Kidney (tissue), 22 donors: ENCODE measurements at places on chromosomes 7 and 10. TPM values are rescaled to one million over a fixed set of nuclear protein-coding genes. Genes with fewer than 3 reads are reported as not detected.

DNA sequence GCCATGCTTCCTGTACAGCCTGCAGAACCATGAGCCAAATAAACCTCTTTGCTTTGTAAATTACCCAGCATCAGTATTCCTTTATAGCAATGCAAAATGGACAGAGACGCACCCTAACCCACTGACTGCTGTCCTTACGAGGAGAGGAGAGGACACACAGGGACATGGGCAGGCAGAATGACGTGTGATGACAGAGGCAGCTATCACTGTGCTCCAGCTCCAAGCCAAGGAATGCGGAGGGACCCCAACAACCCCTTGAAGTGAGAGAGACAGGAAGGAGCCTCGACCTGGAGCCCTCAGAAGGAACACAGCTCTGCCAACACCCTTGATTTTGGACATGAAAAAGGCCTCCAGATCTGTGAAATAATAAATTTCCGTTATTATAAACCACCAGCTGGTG lies 46.6 kb upstream of the EBF3 start:
- H3K27ac ChIP-seq: no peak overlapping the region
- H3K4me1 ChIP-seq: no peaks in the 10 kb centered on the region
- no peak overlapping the region for H3K4me3 ChIP-seq

GRCh38 chr7:42960762-42961161 lies 28.6 kb downstream of the MRPL32 start:
- H3K4me1 ChIP-seq: no peaks in the 10 kb centered on the region
- DNase-seq: no peak
- no peaks in the 10 kb centered on the region for H3K36me3 ChIP-seq
- no peaks in the 10 kb centered on the region for H3K27me3 ChIP-seq
- no peak overlapping the region for H3K27ac ChIP-seq
- no peak overlapping the region for H3K4me3 ChIP-seq

- H3K27ac ChIP-seq: no peak overlapping the region
- H3K4me3 ChIP-seq: no peak overlapping the region
- no peaks in the 10 kb centered on the region for H3K4me1 ChIP-seq
- peaks cover 2% of the 10 kb centered on the region for H3K27me3 ChIP-seq
- H3K36me3 ChIP-seq: no peaks in the 10 kb centered on the region
Measured at GRCh38 chr7:6531492-6532279, 19.6 kb downstream of the GRID2IP start.

DNA sequence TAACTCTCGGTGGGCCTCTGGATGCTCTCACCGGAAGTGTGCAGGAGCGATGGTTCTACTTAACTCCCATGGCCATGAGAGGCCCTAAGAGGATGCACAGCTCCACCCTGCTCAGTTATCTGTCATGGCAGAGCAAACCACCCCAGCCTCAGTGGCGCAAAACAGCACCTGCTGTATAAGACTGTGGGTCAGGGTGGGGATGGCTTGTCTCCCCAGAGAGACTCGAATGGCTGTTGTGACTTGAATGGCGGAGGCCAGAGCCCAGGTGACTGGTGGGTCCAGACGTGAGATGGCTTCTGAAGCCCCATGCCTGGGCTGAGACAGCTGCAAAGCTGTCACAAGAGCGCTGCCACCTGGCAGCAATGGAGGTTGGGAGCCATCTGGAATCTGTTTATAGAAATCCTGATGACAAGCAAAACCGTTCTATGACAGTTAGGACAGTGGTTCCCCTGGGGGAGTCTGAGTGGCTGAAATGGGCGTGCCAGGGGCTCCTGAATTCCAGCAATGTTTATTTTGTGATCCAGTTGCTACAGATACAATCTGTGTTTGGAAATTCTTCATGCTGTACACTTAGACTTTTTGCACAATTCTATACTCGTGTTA lies 490.5 kb downstream of the TCERG1L start:
- no peak overlapping the region for H3K4me3 ChIP-seq
- H3K4me1 ChIP-seq: no peaks in the 10 kb centered on the region
- no peaks in the 10 kb centered on the region for H3K27me3 ChIP-seq
- no peaks in the 10 kb centered on the region for H3K36me3 ChIP-seq
- H3K27ac ChIP-seq: no peak overlapping the region

- H3K36me3 ChIP-seq: peaks cover 11% of the 10 kb centered on the region
- H3K27ac ChIP-seq: no peak overlapping the region
- H3K27me3 ChIP-seq: no peaks in the 10 kb centered on the region
- no peak overlapping the region for H3K4me3 ChIP-seq
- no peak for DNase-seq
Measured at GRCh38 chr7:151351967-151352366, 10.4 kb downstream of the NUB1 start.

GRCh38 chr10:11020548-11020942 lies 2.9 kb downstream of the CELF2 start:
- peaks cover 19% of the 10 kb centered on the region for H3K27me3 ChIP-seq
- H3K4me1 ChIP-seq: no peaks in the 10 kb centered on the region
- H3K27ac ChIP-seq: no peak overlapping the region

The SPDYE1 gene
- total RNA-seq: not detected

The NRP1 gene
- total RNA-seq: 243 TPM

DNA sequence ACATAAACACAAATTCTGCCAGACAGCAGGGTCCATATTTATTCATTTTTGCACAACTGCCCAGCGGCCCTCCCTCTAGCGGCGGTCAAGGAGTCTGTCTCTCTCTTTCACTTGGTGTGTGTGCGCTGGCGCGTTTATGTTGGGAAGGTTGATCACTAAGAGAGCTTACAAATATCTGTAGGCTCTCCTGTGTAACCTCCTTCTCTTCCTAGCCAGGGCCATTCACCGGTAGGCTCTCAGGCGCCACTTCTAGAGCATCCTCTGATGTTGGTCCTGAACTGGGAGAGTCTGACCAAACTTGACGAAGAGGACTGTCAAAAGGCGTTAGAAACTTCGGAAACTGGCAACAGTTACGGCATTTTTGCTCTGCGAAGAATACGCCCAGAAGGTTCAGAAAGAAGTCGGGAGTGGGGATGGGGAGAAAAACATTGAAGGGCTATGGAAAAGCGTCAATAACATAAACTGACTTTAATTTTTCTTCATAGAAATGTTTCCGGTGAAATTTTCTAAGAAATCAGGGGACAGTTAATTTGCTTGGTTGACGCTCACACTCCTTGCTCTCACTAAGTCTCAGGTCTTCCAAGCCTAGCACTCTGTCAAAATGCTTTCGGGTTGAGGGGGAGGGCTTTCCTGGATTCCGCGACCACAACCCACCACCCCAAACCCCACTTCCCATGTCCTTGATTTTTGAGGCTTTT lies 731.1 kb downstream of the ZWINT start:
- no peaks in the 10 kb centered on the region for H3K4me1 ChIP-seq
- no peaks in the 10 kb centered on the region for H3K27me3 ChIP-seq
- peak overlapping the region; percentile 73 for H3K4me3 ChIP-seq
- no peaks in the 10 kb centered on the region for H3K36me3 ChIP-seq

DNA sequence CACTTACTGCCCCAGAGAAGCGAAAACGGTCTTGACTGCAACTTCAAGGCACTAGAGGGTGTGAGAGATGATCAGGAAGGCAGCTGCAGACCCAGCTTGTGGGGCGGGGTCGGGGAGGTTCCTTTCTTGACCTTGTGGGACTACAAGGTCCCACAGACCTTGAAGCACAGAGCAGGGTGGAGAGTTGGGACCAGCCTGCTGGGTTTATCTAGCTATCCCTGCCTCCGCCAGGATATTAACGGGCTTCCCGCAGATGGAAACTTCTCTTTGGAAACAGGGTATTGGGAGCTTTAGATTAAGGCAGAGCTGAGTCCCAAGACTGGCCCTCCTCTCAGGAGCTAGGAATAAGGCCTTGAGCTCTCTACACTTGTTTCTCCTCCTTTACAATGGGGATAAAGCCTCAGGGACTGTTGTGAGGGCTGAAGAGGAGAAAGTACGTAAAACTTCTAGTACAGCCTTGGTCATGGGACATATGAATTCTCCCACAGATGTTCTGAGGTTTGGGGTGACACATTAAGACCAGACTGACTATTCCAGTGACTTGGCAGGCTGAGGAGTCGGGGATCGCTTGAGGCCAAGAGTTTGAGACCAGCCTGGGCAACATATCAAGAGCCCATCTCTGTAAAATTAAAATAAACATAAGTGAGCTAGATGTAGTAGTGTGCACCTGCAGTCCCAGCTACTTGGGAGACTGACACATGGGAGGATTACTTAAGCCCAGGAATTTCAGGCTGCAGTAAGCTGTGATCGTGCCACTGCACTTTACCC lies 153.2 kb downstream of the CDH23 start:
- no peaks in the 10 kb centered on the region for H3K36me3 ChIP-seq
- no peaks in the 10 kb centered on the region for H3K4me1 ChIP-seq
- no peak for DNase-seq
- no peaks in the 10 kb centered on the region for H3K27me3 ChIP-seq
- H3K27ac ChIP-seq: no peak overlapping the region
